ENCODE measurements at places on chromosomes 16 and 17. TPM values are rescaled to one million over a fixed set of nuclear protein-coding genes. Genes with fewer than 3 reads are reported as not detected.

- H3K27ac ChIP-seq, result no peak overlapping the region
- H3K4me3 ChIP-seq, result no peak overlapping the region
- no peak for DNase-seq
- no peaks in the 10 kb centered on the region for H3K27me3 ChIP-seq
- H3K36me3 ChIP-seq, result no peaks in the 10 kb centered on the region
- no peaks in the 10 kb centered on the region for H3K4me1 ChIP-seq
Observed at GRCh38 chr16:21704733-21705132, 41.0 kb downstream of the OTOA start.

GRCh38 chr17:81397314-81398175 is 2.3 kb downstream of the BAHCC1 start:
- H3K4me3 ChIP-seq, result peak overlapping the region; percentile 87
- peaks cover 34% of the 10 kb centered on the region for H3K4me1 ChIP-seq
- H3K27ac ChIP-seq, result peak overlapping the region; percentile 78
- H3K27me3 ChIP-seq, result no peaks in the 10 kb centered on the region
- no peaks in the 10 kb centered on the region for H3K36me3 ChIP-seq
- DNase-seq, result peak; percentile 73

- no peaks in the 10 kb centered on the region for H3K4me1 ChIP-seq
- H3K27me3 ChIP-seq, result no peaks in the 10 kb centered on the region
Observed at GRCh38 chr17:42472709-42473521, 14.2 kb downstream of the ATP6V0A1 start.

GRCh38 chr17:78912082-78912481 is 9.1 kb upstream of the CEP295NL start:
- H3K36me3 ChIP-seq, result no peaks in the 10 kb centered on the region
- DNase-seq, result no peak

GRCh38 chr16:86880316-86881117 is 302.2 kb downstream of the FOXL1 start:
- no peak overlapping the region for H3K4me3 ChIP-seq
- no peak overlapping the region for H3K27ac ChIP-seq
- no peak for DNase-seq
- H3K36me3 ChIP-seq, result no peaks in the 10 kb centered on the region

GRCh38 chr17:30393491-30393890 is 14.8 kb downstream of the CPD start:
- no peak for DNase-seq
- no peaks in the 10 kb centered on the region for H3K27me3 ChIP-seq
- peaks cover 6% of the 10 kb centered on the region for H3K4me1 ChIP-seq
- no peak overlapping the region for H3K27ac ChIP-seq
- no peak overlapping the region for H3K4me3 ChIP-seq
- peaks cover 5% of the 10 kb centered on the region for H3K36me3 ChIP-seq

DNA sequence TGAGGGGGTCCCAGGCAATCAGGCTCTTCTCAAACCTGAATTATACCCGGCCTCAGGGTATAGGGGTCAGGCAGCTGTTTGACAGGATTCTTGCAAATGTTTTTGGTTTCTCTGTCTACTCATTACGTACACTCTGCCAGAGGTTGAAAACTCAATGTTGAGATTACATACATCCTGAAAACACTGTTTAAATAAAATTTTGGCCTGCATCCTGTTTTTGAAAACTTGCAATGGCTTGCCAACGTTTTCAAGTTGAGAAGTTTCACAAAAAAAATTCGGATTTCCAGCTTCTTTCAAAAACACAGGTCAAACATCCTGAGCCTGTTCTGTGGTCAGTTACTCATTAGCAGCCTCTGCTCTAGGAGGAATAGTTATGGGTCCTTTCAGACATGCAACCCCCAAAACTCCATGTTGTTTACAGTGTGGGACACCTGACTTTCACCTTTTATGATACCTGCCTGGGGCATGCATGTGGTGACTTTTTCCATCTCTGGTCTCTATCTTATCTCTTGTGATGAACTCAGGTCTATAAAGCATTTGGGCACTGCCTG is 577.8 kb downstream of the WWOX start:
- H3K36me3 ChIP-seq, result no peaks in the 10 kb centered on the region
- no peak overlapping the region for H3K4me3 ChIP-seq
- no peak for DNase-seq
- H3K4me1 ChIP-seq, result peaks cover 9% of the 10 kb centered on the region
- no peak overlapping the region for H3K27ac ChIP-seq
- no peaks in the 10 kb centered on the region for H3K27me3 ChIP-seq

- H3K36me3 ChIP-seq, result peaks cover 4% of the 10 kb centered on the region
- no peak overlapping the region for H3K27ac ChIP-seq
- no peak for DNase-seq
- peak overlapping the region; percentile 97 for H3K4me3 ChIP-seq
- H3K4me1 ChIP-seq, result no peaks in the 10 kb centered on the region
- H3K27me3 ChIP-seq, result no peaks in the 10 kb centered on the region
Observed at GRCh38 chr16:15887283-15887682, 1.1 kb downstream of the CEP20 start.

- no peaks in the 10 kb centered on the region for H3K27me3 ChIP-seq
- H3K4me1 ChIP-seq, result peaks cover 61% of the 10 kb centered on the region
- no peak overlapping the region for H3K4me3 ChIP-seq
- no peaks in the 10 kb centered on the region for H3K36me3 ChIP-seq
Observed at GRCh38 chr17:78355045-78355641, 4.7 kb downstream of the SOCS3 start.

DNA sequence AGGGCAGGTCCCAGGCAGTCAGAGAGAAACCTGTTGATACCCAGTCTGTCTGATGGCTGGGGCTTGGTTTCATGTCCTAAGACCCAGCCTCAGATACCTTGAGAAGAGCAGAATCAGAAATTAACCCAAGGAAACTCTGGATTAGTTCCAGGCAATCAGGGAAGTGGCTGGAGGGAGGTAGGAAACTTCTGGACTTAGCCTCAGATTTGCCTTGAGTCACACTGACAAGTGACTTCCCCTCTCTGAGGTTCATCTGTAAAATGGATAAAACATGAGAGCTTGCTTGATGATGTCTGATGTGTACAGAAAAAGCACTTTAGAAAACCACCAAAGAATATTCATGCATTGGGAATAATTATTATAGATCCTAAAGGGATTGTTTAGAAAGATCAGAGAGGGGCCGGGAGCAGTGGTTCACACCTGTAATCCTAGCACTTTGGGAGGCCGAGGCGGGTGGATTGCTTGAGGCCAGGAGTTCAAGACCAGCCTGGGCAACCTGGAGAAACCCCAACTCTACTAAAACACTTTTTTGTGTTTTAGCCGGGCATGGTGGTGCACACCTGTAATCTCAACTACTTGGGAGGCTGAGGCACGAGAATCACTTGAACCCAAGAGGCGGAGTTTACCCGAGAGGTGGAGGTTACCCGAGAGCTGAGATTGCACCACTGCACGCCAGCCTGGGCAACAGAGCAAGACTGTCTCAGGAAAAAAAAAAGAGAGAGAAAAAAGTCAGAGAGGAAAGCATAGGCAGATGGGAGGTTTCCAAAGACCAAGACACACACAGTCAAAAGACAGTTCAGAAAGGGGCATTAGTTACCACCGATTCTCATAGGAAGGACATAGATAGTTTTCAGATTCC is 3.8 kb downstream of the CIITA start:
- H3K4me1 ChIP-seq, result no peaks in the 10 kb centered on the region
- H3K4me3 ChIP-seq, result no peak overlapping the region
- no peaks in the 10 kb centered on the region for H3K36me3 ChIP-seq
- no peak for DNase-seq
- H3K27me3 ChIP-seq, result peaks cover 51% of the 10 kb centered on the region

GRCh38 chr17:3993493-3994220 is 29.4 kb upstream of the ATP2A3 start:
- no peaks in the 10 kb centered on the region for H3K4me1 ChIP-seq
- H3K27ac ChIP-seq, result no peak overlapping the region
- no peak overlapping the region for H3K4me3 ChIP-seq
- no peaks in the 10 kb centered on the region for H3K36me3 ChIP-seq
- H3K27me3 ChIP-seq, result no peaks in the 10 kb centered on the region

E4F1 gene
- polyA plus RNA-seq, result 28.3 TPM

MFAP4 gene
- polyA plus RNA-seq, result 22.6 TPM

TCAP gene
- polyA plus RNA-seq, result 105 TPM

EPN3 gene
- 1.9 TPM for polyA plus RNA-seq

TBC1D3 gene
- polyA plus RNA-seq, result not detected

PRSS33 gene
- not detected for polyA plus RNA-seq

LUC7L gene
- polyA plus RNA-seq, result 91.0 TPM

GPRC5C gene
- 106 TPM for polyA plus RNA-seq

CD300A gene
- polyA plus RNA-seq, result 2.6 TPM

ITGAX gene
- polyA plus RNA-seq, result not detected

SLC16A5 gene
- polyA plus RNA-seq, result 9.9 TPM

PLCG2 gene
- polyA plus RNA-seq, result 6.7 TPM
